A673 (cell line): ENCODE measurements at places on chromosomes 3 and 15.

GRCh38 chr15:69390575-69390974 lies 23.6 kb upstream of the KIF23 start:
- DNase-seq: no peak

GRCh38 chr3:197308591-197308990 lies 10.2 kb upstream of the DLG1 start:
- DNase-seq: peak; percentile 27

DNA sequence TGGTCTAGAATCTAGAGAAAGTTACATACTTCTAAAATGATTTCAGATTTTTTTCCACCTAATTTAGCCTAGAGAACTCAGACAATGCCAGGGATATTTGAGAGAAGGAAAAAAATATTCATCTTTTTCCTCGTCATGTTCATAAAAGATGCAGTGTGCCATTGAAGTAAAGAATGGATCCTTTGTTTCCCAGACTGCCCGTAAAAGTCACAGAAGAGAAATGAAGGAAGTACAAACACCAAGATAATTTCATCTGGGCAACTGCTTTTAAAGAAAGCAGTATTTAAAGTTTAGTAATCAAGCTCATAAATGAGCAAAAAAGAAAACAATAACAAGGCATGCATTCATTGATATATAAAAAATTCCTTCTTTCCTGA lies 47.2 kb downstream of the TTC23 start:
- no peak for DNase-seq

GRCh38 chr3:46187876-46188275 lies 20.2 kb downstream of the CCR1 start:
- DNase-seq: no peak

- no peak for DNase-seq
These were observed 13.3 kb downstream of the ATG7 start for GRCh38 chr3:11285471-11285870.

DNA sequence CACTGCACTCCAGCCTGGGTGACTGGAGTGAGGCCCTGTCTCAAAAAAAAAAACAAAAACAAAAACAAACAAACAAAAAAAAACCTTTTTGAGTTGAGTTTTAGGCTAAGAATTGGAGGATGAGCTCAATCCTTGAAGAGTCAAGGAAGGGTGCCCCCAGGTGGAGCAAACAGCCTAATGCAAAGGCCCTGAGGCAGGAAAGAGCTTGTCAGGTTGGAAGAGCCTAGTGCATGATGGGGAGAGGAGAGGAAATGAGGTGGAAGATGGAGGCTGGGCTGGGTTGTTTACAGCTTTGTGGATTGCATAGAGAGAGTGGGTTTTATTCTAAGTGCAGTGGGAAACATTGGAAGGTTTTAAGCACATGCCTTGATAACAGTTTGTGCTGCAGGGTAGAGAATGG lies 2.1 kb upstream of the SNX22 start:
- peak; percentile 54 for DNase-seq

DNA sequence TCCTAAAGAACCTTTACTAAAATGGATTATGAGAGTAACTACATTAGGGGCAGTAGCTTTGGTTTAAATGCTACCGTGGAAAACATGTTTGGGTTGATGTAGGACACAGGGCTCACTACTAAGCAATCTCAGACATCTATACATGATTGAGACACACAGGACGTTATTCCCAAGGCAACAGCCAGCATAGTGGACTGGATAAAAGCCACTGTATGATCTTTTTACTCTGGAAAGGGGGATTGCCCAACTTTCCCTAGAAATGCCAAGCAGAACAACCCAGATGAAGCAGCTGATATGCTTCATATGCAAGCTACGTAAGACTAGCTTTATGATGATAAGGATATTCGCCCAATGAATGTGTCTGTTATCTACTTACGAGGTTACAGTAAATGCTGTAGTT lies 144.6 kb downstream of the MYO9A start:
- DNase-seq: no peak

- no peak for DNase-seq
These were observed 92.1 kb upstream of the TSPAN3 start for GRCh38 chr15:77162872-77163633.

GRCh38 chr3:33315826-33316225 lies 38.6 kb downstream of the FBXL2 start:
- DNase-seq: peak; percentile 34

- no peak for DNase-seq
These were observed 38.8 kb upstream of the SV2B start for GRCh38 chr15:91061230-91061629.

- no peak for DNase-seq
These were observed 481.5 kb downstream of the PDCD6IP start for GRCh38 chr3:34279901-34280300.

DNA sequence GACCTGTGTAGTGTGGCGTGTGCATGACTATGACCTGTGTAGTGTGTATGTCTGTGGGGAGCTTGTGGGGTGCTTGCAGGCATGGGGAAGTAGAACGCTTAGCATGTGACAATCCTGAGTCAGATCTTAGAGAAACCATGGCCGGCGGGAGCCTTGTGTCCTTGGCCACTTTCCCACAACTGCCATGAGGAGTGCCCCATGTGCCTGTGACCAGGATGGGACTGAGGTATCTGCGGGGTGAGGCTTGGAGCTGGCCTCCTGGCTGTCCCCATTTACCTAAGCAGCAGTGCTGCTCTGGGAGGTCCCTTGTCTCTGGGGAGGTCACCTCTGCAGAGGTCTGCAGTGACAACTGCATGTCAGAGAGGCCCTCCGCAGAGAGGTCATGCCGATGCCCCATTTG lies 23.6 kb downstream of the TRPM1 start:
- DNase-seq: no peak

DNA sequence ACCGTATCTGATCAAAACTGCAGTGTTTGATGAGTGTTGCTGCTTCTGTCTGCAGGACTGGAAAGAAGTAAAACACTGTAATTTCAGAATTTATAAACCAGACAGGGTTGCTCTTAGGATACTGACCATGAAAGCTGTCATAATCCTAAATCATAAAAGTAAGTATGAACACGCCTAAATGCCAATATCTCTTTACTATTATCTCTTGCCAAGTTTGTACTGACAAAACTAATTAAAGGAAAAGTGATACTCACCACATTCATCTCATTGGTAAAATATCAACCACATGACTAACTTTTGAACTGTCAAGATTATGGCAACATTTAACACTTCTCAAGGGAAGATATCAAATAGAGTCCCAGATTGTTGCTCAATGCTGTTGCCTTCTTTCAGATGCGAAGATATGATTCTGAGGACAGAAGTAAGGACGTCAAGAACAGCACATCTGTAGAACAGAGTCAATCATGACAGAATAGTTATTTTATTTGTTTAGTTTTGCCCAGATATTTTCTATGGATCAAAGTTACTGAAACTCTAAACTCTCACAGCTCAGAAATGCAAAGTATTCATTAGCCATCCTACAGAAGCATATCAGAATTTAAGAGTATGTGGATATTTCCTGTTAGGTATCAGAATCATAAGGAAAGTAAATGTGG lies 61.4 kb upstream of the COL8A1 start:
- no peak for DNase-seq

DNA sequence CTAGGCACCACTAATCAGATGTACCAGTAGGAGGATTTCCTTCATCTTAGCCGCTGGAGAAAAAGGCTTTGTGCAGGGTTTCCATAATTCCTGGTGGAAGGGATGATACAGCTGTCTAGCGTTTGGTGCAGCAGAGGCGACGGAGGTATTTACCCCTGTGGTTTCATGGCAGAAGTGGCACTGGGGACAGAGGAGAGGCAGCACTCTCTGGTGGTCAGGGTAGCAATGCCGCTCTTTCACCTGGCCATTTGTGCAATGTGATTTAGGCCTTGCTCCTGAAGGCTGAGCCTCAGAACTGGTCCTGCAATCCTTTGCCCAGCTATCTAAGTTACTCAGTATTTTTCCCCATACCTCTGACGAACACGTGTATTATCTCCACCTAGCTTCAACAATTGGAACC lies 47.1 kb upstream of the BNIP2 start:
- DNase-seq: no peak

DNA sequence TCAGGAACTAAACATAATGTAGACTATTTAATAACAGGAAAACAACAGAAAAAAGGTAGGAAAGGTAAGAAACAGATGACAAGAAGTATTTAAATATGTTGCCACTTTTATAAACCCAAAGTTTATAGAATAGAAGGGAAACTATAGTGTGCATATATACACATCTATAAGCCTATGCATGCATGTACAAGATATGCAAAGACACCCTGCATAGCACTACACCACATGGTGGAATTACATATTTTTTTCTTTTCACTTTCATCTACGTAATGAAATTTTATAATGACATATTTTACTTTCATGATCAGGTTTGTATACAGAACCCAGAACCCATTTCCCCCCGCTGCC lies 136.8 kb downstream of the MEX3B start:
- DNase-seq: no peak

DNA sequence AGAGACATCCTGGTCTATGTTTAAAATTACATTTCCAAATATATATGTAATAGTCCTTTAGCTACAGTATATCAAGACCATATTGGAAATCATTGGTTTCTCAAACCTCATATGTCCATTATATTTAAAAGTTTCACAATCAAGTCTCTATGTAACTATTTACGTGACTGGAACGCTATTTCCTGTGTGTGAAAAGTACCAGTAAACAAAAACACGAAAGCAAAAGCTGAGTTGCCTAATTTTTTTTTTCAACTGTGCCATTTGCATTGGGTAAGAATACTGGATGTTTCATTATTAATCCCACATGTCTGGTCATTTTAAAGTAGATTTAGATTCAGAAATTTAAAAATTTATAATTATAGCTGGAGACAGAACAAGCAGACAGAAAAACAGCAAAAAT lies 381.4 kb downstream of the TBC1D5 start:
- no peak for DNase-seq

DNA sequence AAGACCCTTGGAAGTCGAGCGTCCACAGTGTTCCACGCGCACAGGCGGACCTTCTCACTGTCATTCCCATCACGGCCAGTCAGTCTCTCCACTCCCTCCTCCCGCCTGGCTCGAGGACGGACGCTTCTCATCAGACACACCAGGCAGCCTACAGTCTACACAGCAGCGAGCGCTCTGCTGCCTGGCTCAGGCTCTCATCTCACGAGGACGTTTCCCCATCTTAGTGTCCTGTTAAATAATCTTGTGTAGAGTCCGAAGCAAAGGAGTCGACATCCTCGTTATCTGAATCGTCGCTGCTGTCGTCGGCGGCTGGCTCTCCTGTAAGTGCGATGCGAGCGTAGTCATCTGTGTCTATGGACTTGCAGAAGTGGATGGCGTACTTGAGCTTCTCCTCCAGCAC lies 12.4 kb upstream of the OCA2 start:
- no peak for DNase-seq

- peak; percentile 90 for DNase-seq
These were observed 25.4 kb upstream of the SLC25A26 start for GRCh38 chr3:66195347-66195783.

- no peak for DNase-seq
These were observed 172.6 kb upstream of the CHL1 start for GRCh38 chr3:24006-24405.

DNA sequence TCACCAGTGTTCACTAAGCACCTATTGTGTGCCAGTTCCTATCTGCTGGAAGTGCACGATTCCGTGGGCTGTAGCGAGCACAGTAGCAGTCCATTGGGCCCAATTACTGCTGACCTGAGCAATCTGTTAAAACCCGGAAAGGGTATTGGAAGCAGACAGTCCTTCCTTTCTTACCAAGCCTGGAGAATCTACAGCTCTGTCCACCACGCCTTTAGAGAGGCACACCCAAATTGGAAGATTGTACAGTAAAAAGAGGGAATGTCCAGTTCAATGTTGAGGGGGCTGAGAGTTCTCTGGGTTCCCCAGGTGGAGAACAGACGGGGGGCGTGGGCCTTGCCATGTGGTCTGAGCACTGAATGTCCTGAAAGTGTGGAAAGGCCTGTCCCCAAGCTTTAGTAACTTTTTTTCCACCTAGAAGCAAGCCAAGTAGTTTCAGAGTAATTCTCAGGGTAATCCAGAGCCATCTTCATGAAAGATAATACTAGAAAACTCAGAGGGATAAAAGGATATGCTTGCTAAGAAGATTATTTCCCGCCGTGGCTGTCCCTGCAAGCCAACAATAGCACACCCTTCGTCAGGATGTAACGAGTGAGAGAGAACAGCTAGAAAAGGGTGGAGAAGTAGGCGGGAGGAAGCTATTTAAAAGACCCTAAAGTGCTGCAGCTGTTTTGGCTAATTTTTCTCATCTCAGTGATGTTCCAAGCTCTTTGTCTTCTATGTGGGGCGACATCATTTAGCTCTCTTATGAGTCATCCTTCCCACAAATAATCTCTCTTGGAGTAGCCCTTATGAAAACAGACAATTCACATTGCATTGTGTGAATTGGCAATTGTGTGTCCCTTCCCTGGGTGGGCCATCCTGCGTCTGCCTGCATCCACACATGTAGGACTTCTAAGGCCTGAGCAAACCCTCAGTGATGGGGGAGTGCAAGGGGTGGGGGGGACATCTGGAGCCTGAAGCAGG lies 181.0 kb downstream of the ATG7 start:
- peak; percentile 92 for DNase-seq

GRCh38 chr3:111369958-111370357 lies 172.0 kb upstream of the CD96 start:
- no peak for DNase-seq

DNA sequence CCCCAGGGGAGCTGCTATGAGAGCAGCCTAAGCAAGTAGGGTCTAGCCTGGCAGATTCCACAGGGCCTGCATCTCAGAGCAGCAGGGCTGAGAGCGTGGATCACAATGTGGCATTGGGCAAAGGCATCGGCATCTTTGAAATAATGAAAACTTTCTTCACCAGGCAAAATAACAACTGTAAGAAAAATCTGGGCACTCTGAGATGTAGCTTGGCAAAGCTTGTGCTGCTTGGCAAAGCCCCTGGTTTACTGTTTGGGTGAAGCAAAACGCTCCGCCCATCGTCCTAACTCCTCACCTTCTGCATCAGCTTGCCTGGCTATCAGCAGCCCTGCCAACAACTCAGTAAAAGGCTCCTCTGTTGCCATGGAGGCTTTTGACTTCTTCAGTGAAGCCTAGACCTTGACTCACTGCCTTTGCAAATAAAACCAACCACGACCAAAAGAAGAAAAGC lies 212.8 kb upstream of the EIF1B start:
- DNase-seq: no peak

- DNase-seq: no peak
These were observed 57.2 kb downstream of the BFSP2 start for GRCh38 chr3:133457025-133457424.

DNA sequence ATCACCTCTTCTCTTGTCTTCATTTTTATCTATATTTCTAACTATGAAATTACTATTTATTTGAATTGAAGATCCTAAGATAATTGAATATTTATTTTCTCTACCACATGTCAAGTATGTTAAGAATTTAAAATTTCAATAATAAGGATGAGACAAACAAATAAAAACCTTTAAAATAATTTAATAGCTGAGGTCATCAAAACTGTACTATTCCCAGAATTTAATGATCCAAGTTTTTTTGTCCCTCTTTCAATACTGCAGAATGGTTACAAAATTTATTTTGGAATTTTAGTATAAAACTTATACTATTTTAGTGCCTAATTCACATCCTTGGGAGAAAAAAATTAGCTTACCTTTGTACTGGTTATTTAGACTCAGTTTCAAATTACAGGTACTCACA lies 774.9 kb downstream of the ROBO2 start:
- no peak for DNase-seq
